ENCODE measurements at places on chromosomes 1 and 21.
A peak's percentile ranks its signal among the peaks of the same experiment; 100 is the strongest.

- DNase-seq, result no peak
These were observed 160.2 kb downstream of the ADSS2 start for GRCh38 chr1:244291236-244292201.

DNA sequence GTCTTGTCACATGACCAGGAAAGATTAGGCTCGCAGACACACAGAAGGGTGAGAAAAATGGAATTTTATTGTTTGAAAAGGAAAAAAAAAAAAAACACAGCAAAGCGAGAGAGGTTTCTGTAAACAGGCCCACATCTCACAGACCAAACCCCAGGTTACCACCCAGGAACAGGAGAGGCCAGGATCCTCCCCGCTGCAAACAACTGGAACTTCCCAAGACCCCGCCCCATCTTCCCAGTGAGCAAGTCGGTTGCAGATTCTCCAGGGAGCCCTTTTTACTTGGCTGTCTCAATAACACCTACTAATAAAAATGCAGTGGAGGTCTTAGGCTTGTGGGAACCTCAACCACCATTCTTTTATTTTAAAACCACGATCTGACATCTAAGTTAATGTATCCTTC, 84.7 kb upstream of the ETS2 start:
- no peak for DNase-seq

DNA sequence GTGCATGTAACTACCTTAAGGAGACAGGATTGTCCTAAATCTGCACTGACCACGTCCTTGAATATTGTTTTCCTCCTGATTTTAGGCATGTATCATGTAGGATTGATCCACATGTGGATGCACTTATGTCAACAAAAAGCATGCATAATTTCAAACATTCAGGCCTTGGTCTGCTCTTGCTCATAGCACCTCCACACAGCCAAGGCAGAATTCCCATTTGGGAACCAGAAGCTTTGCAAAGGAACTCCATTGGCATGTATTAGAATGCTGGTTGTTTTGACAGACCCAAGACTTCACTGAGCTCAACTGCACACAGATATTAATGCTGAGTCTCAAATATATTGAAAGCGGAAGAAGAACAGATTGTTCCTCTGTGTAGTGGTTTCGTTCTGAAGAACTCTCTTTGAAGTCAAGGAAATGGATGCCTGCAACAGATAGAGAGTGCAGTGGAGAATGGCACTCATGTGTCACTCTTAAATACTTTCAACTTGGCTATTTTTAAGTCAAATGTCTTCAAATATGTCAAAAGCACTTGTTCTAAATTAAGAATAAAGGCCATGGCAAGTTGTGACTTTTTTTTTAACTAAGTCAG, 387.6 kb downstream of the LTN1 start:
- peak; percentile 49 for DNase-seq

DNA sequence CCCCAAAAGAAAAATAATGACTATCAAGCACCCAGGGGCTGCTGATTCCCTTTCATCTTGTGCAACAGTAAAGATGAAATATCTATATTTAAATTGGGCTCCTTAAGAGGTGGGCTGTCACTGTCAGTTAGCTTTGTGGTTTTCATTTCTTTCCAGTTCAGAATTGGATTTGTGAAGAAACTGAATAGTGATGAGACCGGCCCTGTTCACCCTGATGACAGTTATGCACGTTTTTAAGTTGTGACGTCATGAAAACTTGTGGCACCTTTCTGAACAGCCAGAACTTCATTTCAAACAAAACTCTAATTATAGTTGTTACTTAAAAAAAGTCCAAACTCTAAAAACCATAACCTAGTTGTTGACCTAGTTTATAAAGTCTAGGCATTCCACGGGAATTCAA, 125.9 kb downstream of the RUNX1 start:
- no peak for DNase-seq
